Activated CD8-positive, alpha-beta memory T cell treated with anti-CD3 and anti-CD28 coated beads for 1 hour (primary cell): ENCODE measurements at places on chromosomes 5 and 9.

DNA sequence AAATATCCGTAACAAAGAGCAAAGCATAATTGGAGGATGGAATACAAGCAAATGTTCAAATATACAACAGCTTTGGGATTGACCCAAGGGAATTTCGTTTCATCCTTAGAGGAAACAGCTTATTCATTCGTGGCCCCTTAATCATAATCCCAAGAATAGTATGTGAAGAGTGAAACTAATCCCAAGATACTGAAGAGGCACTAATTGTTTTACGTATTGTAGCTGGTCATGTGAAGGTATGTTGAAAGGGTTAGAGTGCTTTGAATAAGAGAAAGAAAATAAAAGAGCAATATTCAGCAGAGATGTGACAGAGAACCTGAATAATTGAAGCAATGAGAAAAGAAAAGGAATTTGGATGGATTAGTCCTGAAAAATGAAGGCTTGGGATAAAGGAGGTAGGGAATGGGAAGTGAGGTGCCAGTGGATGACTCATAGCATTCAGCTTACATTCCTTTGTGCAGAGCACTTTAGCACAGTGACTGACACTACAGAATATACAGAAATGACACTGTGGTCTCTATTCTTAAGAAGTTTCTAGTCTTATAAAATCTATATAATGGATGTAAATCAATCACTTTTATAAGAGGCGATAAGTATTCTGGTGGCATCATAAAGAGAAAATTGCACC is 221.9 kb downstream of the TLR4 start:
- no peak for DNase-seq

DNA sequence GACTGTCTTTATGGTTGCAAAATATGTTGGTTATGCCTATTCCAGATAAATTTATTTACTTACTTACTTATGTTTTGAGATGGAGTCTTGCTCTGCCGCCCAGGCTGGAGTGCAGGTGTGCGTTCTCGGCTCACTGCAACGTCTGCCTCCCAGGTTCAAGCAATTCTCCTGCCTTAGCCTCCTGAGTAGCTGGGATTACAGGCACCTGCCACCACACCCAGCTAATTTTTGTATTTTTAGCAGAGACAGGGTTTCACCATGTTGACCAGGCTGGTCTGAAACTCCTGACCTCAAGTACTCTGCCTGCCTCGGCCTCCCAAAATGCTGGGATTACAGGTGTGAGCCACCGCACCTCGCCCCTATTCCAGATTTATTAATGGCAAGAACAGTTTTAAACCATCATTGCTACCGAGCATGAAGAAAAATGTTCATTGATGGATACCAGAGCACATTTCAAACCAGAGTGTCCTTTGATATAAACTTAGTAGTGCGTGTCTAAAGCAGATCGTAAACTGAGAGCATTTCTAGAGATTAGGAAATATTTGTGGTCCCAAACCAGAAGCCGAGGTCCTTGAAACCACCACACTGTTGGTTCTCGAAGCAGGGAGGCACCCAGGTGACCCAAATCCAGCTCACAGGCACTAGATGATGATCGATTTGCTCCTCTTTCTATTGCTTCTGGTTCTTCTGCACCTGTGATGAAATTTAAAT is 85.2 kb downstream of the GRAMD2B start:
- no peak for DNase-seq

DNA sequence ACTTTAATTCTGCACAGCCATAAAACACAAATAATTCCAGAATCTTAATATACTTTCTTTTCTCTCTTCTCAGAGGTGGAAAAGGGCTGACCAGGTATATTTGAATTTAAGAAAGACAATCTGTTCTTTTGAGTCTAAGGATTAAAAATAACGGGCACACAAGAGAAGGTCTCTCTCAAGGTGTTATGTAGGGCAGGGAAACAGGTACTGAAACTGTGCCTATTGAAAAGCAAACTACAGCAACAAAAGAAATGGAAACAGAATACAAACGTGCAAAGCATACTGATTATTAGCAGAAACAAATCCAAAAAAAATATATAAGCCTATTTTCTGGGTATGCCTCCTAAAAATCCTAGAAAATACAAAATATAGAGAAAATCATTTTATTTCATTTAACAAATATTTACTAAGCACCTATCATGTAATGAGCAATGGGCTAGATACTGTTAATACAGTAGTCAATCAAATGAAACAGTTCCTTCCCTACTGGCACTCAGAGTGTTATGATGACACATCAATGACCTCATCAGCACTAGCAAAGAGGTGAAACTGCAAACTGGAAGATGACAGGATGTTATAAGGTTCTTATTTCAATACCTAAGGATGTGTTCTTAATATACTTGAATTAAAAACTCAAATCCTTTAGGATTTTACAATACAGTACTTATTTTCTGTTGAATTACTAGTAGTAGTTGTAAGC is 87.7 kb downstream of the AUH start:
- DNase-seq: no peak

DNA sequence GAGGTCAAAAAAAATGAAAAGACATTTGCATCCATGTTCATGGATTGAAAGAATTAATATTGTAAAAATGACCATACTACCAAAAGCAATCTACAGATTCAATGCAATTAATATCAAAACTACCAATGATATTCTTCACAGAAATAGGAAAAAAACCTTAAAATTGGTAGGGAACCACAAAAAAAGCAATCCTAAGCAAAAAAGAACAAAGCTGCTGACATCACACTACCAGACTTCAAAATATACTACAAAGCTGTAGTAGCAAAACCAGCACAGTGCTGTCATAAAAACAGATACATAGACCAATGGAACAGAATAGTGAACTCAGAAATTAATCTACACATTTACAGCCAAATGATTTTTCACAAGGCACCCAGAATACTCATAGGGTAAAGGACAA is 34.3 kb downstream of the RGMB start:
- no peak for DNase-seq

DNA sequence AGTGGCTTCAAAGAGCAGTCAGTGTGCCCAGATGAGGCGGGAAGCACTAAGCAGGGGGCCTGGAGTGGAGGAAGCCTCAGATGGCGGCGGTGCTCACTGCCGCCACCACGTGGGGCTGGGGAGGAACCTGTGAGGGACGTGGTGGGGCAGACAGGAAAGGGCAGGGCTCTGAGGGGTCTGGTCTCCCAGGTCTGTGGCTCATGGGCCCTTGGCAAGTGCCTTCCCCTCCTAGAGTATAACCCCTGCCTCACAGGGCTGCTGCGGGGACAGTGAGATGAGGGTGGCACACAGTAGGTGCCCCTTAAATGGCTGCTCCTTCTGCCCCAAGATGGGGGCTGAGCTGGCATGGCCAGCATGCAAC is 26.6 kb downstream of the NR5A1 start:
- DNase-seq: no peak

DNA sequence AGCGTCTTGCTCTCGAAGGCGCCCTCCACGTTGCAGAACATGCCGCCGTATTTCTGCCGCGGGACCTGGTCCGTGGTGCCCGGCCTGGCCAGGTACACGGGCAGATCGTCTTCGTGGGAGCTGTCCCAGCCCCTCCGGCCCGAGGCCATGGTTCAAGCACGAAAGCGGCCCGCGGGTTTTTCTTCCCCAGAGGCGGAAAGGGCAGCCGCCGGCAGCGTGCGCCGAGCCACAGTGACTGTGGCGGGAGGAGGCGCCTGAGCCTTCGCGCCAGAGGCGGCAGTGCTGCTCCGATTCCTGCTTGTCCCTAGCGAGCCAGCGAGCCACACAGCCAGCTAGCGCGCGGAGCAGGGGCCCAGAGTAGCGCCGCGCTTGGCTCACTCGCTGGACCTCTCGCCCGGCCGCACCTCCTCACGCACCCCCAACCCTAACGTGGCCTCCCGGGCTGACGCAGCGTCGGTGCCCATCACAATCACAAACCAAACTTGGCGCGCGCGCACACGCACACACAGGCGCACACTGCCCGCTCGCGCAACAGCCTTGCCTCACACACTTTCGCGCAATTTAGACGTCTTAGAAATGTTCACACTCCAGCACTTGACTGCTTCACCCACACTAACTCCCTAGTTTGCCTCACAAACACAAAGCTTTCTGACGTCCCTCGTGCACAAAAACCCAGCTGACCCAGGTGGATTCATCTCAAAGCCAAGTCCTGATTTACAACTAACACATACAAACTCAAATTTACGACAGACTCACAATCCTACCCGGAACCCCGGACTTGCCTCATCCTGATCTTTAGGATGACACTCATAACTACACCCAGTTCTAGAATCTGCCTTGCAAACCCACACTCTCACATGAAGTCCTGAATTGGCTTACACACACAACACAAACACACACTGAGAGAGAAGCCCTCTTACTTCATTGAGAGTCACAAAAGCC is at the start of gene DPYSL3:
TSS of gene DPYSL3 (minus strand) at position 359 of the 942 bp plus-strand sequence. CDS start at position 149, 210 bp downstream.
- no peak for DNase-seq

DNA sequence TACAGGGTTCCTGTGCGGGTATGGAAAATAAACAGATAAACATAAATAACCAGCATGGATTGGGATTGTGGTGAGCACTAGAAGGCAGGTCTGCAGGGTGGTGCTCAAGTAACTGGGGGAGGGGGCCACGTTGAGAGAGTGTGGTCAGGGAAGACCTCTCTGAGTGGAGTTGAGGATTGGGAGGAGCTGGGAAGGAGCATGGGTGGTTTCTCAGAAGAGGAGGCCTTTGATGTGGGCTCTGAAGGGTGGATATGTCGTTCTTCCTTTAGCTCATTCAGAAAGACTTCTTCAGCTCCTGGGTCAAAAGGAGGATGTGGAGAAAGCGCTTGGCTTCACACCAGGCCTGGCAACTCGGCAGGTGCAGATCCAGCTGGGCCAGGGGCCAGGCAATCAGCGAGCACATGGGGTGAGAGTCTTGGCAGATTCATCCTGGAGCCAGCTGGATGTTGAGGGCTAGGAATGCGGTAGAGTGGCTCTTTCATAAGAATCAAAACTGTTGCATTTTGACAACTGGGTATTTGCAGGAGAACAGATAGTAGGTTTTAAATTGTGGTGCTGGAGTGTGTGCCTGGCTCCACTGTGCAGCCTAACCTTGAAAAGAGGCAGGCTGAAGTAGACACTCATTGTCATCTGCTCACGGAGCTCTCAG is 71.7 kb downstream of the PCSK5 start:
- no peak for DNase-seq

DNA sequence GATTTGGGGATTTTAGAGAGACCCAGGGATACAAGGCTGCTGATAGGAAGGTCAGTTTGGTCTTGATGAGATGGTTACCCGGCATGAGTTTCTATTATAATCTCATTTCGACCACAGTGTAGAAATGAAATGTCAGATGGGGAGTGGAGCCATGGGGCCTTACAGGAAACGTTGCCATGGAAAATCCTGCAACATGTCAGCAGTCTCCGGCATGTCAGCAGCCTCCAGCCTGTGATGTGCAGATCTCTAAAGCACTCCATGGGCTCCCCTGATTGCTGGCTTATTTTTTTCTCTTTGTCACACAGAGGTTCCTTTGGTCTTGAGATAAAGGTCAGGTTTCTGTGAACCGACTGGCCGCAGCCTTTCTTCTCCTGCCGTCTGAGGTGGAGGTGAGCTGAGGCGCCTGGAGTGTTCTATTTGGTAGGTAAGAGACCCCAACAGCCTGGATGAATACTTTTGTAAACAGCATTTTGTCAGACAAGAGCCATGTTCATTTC is 208.7 kb upstream of the DAP start:
- DNase-seq: no peak

GRCh38 chr5:100901821-100902341 is 1.2 kb downstream of the ST8SIA4 start:
- DNase-seq: no peak

GRCh38 chr5:137195483-137195882 is 303.6 kb downstream of the SPOCK1 start:
- no peak for DNase-seq

GRCh38 chr5:39394946-39395345 is 29.8 kb downstream of the DAB2 start:
- no peak for DNase-seq

DNA sequence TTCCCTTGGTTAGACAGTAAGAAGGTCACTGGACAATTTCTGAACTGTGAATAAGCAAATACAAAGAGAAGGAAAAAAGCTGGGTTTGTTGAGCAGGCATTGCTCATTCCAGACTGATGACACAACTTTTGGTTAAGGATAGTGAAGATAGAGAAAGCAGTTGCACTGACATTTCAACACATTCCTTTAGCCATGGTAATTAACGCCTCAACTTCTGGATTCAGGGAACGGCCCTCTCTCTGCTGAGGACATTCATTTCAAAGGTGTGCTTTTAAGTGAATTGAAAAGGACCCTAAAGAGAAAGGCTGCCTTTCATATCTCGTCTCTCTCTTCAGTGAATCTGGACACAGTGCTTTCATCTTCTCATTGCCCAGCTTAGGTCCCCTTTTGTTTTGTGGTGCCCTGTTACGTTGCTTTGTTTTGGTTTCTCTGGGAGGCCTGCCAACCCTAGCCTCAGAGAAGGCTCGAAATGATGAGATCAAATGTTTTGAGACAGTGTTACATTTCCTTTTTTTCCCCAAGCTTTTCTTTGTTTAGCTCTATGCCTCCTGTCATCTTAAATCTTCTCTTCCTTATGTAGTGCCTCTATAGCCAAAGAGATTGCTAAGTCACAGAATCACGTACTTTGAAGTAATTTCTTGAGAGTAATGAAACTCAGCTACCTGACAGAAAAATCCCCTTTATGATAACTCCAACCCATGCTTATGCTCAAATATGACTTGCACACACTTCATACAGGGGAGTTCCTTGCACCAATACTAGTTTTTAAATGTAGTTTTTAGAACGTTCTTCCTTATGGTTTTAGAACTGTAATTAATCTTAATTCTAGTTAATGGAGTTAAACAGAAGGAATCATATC is 94.4 kb upstream of the IFNE start:
- DNase-seq: no peak

GRCh38 chr9:123131258-123131657 is 97.8 kb downstream of the GPR21 start:
- no peak for DNase-seq

- DNase-seq: no peak
Measured at GRCh38 chr9:128203707-128204551, 750 bp downstream of the DNM1 start.

GRCh38 chr5:179142434-179143198 is 82.4 kb downstream of the ZNF354C start:
- DNase-seq: no peak

DNA sequence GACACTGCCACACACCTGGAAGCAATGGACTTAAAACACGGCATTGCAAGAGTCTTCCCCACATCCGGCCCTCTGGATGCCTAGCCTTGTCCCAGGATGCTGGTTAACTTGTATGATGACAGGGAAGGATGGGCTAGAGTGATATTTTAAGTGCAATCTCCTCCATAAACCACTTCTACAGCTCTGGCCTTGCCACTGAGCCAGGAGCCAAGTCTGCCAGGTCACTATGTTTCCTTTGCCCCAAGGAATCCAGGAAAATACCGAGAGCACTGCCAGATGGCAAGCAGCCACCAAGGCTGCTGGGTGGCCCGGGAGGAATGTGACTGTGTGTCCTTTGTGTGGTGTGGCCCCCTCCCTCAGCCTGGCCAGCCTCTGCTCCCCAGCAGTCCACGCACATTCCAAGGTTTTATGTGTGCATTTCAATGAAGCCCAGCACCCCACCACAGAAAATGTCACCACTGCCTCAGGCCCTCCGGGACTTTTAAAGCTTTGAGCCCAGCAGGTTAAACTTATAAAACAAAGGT is 106.0 kb downstream of the FRMD3 start:
- no peak for DNase-seq
